ENCODE measurements at places on chromosomes 13 and 19. TPM values are rescaled to one million over a fixed set of nuclear protein-coding genes. Genes with fewer than 3 reads are reported as not detected.

Gene CYP4F2
- total RNA-seq, result not detected

Gene CCDC70
- not detected for total RNA-seq

Gene PSG5
- total RNA-seq, result not detected

Gene LIM2
- not detected for total RNA-seq

Gene SIGLEC8
- total RNA-seq, result not detected

Gene CACNA1A
- 3.2 TPM for total RNA-seq

Gene CGB5
- total RNA-seq, result not detected

Gene PDE4C
- total RNA-seq, result not detected

Gene NLRP12
- not detected for total RNA-seq

Gene FGF9
- 0.21 TPM for total RNA-seq

Gene TEX29
- total RNA-seq, result 0.76 TPM

Gene TMIGD2
- total RNA-seq, result not detected

Gene IGFL2
- total RNA-seq, result 0.45 TPM

Gene ZNF229
- total RNA-seq, result 14.3 TPM

Gene KLK12
- not detected for total RNA-seq

Gene ATP4B
- not detected for total RNA-seq

Gene SIGLEC12
- total RNA-seq, result not detected

Gene GJA3
- 0.43 TPM for total RNA-seq

Gene SGCG
- 0.88 TPM for total RNA-seq

Gene PIN1
- total RNA-seq, result 179 TPM

Gene LILRB2
- total RNA-seq, result not detected

Gene F2RL3
- total RNA-seq, result not detected

Gene ZBTB32
- total RNA-seq, result not detected

Gene C19orf53
- total RNA-seq, result 137 TPM

Gene CYP2S1
- total RNA-seq, result 0.24 TPM

Gene NPAS1
- total RNA-seq, result 2.1 TPM

Gene TEX26
- not detected for total RNA-seq

Gene CABP5
- total RNA-seq, result not detected

Gene SBK3
- not detected for total RNA-seq

Gene MYPOP
- total RNA-seq, result 11.4 TPM

Gene ENOX1
- 4.5 TPM for total RNA-seq

Gene FCHO1
- total RNA-seq, result 5.0 TPM

Gene ATP1A3
- total RNA-seq, result 9.0 TPM

Gene CLC
- total RNA-seq, result not detected

Gene CPT1C
- 23.3 TPM for total RNA-seq

Gene IRGC
- total RNA-seq, result not detected

Gene PAF1
- 70.2 TPM for total RNA-seq

Gene ZNF154
- 4.4 TPM for total RNA-seq

Gene PTGER1
- not detected for total RNA-seq

Gene NR1H2
- total RNA-seq, result 45.0 TPM

Gene LILRB4
- total RNA-seq, result not detected

Gene FFAR1
- not detected for total RNA-seq

Gene POLR1D
- total RNA-seq, result 118 TPM

Gene KIR3DL2
- not detected for total RNA-seq

Gene TMEM143
- total RNA-seq, result 7.5 TPM

All from A673 (cell line).